ENCODE measurements at places on chromosomes 6 and 20.

- no peak overlapping the region for H3K4me3 ChIP-seq
- no peak for DNase-seq
- no peaks in the 10 kb centered on the region for H3K4me1 ChIP-seq
- no peak overlapping the region for H3K27ac ChIP-seq
These were observed 13.3 kb downstream of the RSPH9 start for GRCh38 chr6:43658161-43658560.

DNA sequence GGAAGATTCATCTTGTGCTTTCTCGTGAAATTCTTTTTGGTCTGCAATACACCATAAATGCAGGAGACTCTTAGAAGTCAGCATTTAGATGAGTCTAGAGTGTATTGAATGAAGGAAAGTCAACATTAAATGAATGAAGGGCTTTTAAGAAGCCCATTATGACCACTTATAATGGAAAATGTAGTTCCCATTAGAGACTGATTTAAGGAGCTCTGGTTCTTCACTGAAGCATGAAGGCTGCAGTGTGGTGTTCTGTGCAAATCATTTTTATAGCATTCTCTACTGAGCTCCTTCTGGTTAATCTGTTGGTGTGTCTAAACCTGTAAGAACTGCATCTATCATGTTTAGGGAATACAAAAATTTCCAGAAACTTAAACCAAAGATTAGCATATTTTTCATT is 19.7 kb downstream of the NCOA7 start:
- no peak overlapping the region for H3K4me3 ChIP-seq
- no peak overlapping the region for H3K27ac ChIP-seq
- H3K27me3 ChIP-seq = no peaks in the 10 kb centered on the region
- no peak for DNase-seq
- peaks cover 6% of the 10 kb centered on the region for H3K4me1 ChIP-seq
- no peaks in the 10 kb centered on the region for H3K36me3 ChIP-seq

GRCh38 chr6:41186031-41186562 is 14.9 kb downstream of the TREML2 start:
- H3K4me3 ChIP-seq = no peak overlapping the region
- H3K27ac ChIP-seq = no peak overlapping the region
- DNase-seq = no peak
- H3K36me3 ChIP-seq = no peaks in the 10 kb centered on the region
- H3K4me1 ChIP-seq = peaks cover 33% of the 10 kb centered on the region
- peaks cover under 1% of the 10 kb centered on the region for H3K27me3 ChIP-seq

- H3K4me3 ChIP-seq = no peak overlapping the region
- peaks cover 4% of the 10 kb centered on the region for H3K36me3 ChIP-seq
- H3K27ac ChIP-seq = no peak overlapping the region
- H3K27me3 ChIP-seq = no peaks in the 10 kb centered on the region
These were observed 23.0 kb downstream of the PLN start for GRCh38 chr6:118571121-118571520.

- H3K27ac ChIP-seq = no peak overlapping the region
- no peaks in the 10 kb centered on the region for H3K36me3 ChIP-seq
- no peaks in the 10 kb centered on the region for H3K27me3 ChIP-seq
- no peaks in the 10 kb centered on the region for H3K4me1 ChIP-seq
- DNase-seq = no peak
These were observed 141.1 kb upstream of the CITED2 start for GRCh38 chr6:139515511-139515910.

GRCh38 chr6:139017227-139017626 is 11.3 kb upstream of the ABRACL start:
- no peak overlapping the region for H3K27ac ChIP-seq
- H3K36me3 ChIP-seq = no peaks in the 10 kb centered on the region
- DNase-seq = no peak
- H3K4me3 ChIP-seq = no peak overlapping the region
- H3K27me3 ChIP-seq = no peaks in the 10 kb centered on the region
